CD4-positive, alpha-beta T cell treated with Interleukin-1 beta for 1 hour (primary cell): ENCODE measurements at places on chromosomes 16 and 17.

GRCh38 chr16:20611350-20611902 lies 35.3 kb upstream of the ACSM2B start:
- no peak for DNase-seq

DNA sequence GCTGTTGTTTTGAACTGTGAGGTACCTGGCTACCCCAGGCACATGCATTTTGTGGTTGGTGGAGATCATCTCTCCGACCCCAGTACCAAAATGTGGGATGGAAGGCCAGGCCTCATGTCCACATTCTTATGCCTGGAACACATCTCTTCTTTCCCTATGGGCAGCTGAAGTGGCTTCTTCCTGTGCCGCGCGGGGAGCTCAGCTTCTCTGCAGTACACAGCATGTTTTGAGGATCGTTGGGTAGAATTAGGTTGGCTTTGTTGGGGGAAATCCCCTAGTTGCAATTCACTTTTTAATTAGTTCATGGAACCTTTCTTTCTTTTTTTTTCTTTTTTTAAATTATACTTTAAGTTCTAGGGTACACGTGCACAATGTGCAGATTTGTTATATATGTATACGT lies 242.1 kb downstream of the MSI2 start:
- DNase-seq: no peak

- no peak for DNase-seq
Observed at GRCh38 chr16:52993179-52993578, 59.5 kb downstream of the CHD9NB start.

GRCh38 chr16:67563708-67564468 lies 1.6 kb downstream of the CTCF start:
- DNase-seq: peak; percentile 46

DNA sequence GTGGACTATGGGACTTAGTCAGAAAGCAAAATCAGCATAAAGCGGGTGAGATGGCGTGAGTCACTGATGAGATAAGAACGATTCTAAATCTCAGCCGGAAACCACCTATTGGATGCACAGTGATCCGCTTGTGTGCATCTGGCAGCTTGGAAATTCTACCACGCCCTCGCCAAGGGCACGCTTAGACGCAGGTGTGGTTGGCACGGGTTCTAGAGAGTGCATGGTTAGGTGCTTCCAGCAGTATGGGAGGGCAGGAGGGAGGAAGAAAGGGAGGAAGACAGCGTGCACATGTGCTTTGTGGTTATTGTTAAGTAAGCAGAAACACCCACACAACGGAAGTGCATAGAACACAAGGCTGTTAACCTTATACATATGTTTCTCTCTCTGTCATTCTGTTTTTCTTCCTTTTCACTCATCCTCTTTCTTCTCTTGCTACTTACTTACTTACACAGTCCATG lies 374.0 kb upstream of the ASIC2 start:
- DNase-seq: no peak

GRCh38 chr17:76716839-76717215 lies 6.1 kb upstream of the MXRA7 start:
- DNase-seq: no peak

DNA sequence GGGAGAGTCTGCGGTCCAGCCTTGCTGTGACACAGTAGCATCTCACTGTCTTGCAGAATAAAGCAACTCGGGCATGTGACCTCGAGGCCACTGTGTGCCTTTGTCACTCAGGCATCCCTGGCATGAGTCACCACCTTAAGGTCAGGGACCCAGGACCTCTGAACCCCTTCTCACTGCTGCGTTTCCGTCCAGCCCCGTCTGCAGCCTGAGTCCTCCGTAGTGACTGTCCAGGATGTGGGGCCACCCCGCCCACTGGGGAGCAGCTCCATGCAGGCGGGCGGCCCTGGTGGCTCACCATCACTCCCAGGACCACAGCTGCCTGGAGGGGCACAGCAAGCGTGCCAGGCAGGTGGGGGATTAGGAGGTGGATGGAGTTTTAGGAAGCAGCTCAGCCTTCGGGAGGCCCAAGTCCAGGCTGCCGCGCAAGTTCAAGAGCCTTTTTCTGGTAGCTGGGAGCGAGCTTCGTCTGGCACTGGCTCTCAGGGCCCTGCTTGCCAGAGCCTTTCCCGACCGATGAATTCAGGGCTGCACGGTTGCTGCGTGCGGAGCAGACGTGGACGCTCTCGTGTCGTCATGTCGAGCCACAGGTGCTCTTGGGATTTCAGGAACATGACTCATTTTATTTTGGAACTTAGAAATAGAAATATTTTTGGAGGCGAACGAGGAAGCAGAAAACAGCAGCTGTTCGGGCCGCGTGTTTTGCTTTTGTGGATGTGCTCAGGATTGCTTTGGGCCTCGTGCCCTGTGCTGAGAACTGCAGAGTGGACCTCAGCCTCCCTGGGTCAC lies 16.8 kb downstream of the KCTD5 start:
- no peak for DNase-seq

DNA sequence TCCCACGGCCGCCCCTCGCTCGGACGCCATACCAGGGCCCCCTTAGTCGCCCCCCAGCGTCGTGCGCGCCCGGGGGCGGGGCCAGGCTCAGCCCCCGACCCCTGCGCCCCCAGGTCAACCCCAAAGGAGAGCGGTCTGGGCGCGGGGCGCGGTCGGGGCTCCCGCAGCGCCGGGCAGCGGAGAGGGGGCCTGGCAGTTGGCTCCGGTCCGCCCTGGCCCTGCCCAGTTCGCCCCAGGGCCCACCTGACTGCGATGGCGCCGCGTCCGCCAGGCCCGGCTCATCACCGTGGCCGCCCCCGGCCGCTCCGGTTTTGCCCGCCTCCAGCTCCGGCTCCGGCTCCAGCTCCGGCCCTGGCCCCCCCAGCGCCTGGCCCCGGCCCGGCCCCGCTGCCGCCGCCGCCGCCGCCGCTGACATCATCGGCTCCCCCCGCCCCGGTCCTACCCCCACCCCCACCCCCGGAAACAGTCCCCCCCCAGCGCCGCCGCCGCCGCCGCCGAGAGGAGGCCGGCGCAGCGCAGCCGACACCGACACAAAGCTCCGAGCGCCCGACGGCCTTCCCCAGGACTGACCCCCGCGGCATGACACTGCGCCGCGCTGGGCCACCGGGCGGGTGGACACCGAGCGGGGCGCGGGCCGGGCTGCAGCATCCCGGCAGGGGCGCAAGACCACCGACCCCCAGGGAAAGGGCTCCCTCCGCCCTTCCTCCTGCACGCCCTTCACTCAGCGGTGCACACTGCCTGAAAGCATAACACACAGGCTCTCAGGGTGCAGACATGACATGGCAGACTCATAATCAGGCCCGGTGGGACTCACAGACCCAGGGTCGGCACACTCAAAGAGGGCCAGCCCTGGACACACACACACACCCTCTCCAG lies at the start of gene ZBTB4:
ZBTB4 (minus strand) TSS at position 419 of the 876 bp plus-strand sequence. CDS start 12,830 bp downstream, outside the sequence.
- peak; percentile 73 for DNase-seq

GRCh38 chr17:49318435-49318965 lies 43.5 kb downstream of the ZNF652 start:
- DNase-seq: no peak

DNA sequence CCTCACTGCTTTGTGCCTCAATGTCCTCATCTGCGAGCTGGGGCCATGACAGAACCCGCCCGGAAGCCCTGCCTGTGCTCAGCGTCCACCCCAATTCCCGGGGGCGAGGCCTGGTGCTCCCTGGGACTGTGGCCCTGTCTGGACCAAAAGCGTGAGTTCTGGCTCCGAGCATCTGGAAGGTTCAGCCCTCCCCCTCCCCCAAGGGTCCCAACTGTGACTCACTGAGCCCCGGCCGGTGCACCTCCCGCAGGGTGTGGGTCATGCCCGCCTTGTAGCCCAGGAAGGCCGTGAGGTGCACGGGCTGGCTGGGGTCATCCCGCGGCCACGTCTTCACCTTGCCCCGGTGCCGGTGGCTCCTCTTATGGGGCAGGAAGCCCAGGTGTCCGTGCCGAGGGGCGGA lies 755 bp downstream of the RPL3L start:
- no peak for DNase-seq

- no peak for DNase-seq
Observed at GRCh38 chr16:52090080-52090479, 456.9 kb downstream of the TOX3 start.

- no peak for DNase-seq
Observed at GRCh38 chr16:55035029-55035428, 104.4 kb downstream of the IRX5 start.

DNA sequence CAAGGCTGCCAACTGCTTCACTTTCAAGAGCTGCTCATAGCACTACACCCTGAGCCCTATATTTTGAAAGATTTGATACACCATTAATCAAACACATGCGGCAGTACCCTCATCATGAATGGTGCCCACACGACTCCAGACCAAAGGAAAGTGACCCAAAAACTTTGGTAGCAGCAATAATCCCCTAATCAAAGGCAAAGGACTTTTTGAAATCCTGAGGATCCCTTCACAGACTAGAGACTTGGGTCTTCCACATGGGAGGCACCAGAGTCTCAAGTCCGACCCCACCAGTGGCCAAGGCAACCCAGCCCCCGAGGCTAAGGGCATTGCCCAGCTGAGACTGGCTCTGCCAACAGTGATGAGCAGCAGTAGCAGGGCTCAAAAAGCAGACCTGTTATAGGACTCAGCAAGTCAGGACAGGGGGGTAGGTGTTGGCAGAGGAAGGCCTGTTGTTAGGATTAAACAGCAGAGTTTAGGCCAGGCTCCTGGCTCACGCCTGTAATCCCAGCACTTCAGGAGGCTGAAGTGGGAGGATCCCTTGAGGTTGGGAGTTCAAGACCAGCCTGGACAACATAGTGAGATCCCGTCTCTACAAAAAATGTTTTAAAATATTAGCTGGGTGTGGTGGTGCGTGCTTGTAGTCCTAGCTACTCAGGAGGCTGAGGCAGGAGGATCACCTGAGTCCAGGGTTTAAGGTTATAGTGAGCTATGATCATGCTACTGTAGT lies 3.2 kb downstream of the TRIM25 start:
- no peak for DNase-seq

GRCh38 chr17:17766744-17767120 lies 70.1 kb downstream of the SREBF1 start:
- DNase-seq: no peak

DNA sequence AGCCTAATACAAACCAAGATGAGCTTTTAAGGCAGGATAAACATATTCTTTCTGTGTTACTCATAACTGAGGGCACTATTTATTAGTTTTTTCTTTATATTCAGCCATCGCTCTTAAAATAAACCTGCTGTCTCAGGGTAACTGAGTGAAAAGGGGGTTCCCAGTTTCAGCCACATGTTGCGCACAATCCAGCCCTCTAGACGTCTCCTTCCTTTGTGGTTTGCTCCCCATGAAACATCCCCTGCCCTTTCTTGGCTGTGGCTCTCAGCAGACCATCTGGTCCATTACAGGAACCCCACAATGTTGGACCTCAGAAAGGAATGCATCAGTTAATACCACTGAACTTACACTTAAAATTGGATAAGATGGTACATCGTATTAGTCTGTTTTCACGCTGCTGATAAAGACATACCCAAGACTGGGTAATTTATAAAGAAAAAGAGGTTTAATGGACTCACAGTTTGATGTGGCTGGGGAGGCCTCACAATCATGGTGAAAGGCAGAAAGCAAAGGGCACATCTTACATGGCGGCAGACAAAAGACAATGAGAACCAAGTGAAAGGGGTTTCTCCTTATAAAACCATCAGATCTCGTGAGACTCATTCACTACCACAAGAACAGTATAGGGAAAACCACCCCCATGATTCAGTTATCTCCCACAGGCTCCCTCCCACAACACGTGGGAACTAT lies 12.6 kb upstream of the IL21R start:
- DNase-seq: no peak

DNA sequence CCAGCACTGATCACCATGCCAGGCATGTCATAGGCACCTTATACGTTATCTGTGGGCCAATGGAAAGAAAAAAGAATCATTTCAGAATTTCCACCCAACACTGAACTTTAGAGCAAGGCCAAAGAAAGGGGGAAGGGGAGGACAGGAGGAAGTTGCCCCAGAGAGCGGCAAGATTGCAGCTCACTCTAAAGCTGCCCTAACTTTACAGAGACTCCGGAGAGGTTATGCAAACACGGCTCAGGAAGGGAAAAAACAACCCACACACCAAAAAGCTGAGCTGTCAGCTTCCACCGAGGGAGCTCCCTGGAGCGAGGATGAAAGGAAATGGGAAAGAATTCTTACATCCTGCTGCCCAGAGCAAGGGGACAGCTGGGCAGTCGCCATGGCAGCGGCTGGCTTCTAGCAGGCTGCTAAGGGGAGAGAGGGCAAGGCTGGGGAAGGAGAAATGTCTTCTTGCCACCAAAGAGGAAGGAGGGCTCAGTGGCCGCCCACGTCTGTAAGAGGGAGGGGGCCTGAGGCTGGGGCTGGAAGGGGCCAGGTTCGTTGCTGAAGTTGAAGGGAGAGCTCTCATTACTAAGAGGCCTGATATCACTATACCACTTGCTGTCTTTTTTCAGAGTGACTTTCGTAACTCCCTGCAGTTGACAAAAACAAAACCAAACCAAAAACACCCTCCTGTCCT lies 18.2 kb downstream of the COTL1 start:
- DNase-seq: peak; percentile 62

DNA sequence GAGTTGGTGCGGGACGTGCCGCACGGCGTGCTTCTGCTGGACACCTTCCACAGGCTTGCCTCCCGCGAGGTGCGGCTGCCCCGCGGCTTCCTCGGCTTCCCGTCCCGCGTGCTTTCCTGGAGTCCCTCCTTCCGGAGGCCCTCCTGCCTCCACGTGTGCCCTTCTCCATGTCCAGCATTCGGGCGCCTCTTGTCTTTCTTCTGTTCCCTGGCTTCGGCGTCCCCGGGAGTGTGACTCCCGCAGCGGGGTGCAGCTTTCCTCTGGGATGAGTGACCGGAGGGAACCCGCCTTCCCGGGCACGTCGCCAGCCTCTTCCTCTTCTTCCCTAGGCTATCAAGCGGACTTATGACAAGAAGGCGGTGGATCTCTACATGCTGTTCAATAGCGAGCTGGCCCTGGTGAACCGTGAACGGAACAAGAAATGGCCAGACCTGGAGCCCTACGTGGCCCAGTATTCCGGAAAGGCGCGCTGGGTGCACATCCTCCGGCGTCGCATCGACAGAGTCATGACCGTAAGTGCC lies 23.0 kb downstream of the DNAH2 start:
- no peak for DNase-seq

DNA sequence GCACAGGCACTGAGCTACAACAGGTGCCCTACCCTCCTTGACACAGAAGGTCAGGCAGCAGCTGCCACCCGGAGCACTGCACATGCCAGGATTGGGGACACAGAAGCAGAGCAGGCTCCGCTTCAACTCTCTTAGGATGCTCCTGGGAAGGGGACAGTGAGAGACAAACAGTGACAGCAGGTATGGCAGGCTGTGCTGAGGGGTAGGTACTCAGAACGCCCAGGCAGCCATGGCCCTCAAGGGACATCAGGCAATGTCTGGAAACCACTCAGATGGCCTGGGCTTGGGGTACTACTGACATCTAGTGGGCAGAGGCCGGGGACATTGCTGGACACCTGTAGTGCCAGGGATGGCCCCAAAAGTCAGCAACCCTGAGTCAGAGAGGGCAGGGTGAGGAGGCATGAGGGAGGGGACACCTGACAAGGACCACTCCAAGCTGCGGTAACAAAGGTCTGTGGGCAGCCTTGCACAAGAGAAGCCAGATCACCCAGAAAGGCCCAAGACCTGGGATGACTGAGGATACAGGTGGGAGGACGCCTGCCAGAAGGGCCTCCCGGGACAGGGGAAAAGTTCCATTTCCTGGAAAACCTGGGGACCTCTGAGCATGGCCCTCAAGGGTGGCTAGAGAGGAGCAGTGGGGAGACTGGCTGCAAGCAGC lies 21.2 kb downstream of the PEMT start:
- DNase-seq: no peak
